COR-L47 (cell line): ENCODE measurements at places on chromosomes 7 and 10.

- no peak for DNase-seq
Observed at GRCh38 chr10:97723001-97723400, 9.5 kb downstream of the MARVELD1 start.

DNA sequence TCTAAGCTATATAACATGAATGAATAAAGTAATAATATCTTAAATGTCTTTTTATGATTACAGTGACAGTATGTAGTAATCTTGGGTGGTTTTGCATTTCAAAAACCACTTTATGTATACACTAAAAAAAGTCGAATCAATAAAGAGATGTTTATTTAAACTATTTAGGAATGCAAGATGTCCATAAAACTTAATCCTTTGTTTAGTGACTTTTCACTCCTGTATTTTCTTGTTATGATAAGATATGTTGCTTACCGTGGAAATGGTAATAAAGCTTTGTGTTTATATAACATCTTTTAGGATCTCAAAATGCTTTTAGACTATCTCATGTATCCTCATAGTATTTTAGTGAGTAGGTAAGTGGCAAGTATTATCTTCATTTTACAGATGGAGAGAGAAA is 48.5 kb downstream of the SP4 start:
- DNase-seq: no peak

- DNase-seq: no peak
Observed at GRCh38 chr10:112880633-112881530, 69.2 kb upstream of the TCF7L2 start.

GRCh38 chr10:89785095-89785494 is 83.7 kb downstream of the KIF20B start:
- DNase-seq: no peak

- DNase-seq: no peak
Observed at GRCh38 chr7:93198472-93198871, 27.8 kb downstream of the HEPACAM2 start.

- peak; percentile 49 for DNase-seq
Observed at GRCh38 chr7:30478349-30479201, at the start of gene NOD1. Gene NOD1 (minus strand): TSS chr7:30478784. CDS start chr7:30456921, 21,863 bp downstream.

DNA sequence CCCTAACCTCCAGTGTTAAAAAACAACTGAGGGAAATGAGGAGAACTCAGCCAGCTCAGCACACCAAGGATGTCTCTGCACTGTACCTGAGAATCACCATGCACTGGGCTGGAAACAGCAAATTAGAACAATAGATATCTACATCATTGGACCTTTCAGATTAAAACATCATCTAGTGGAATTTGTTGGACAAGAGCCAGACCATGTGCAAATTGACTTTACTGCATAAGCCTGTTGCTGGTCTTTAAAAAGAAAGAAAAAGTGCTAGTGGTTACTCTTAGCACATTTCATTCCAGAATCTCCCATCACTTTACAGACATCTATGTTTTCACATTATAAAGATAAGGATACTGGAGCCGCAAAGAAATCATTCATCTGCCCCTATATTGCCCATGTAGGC is 75.4 kb downstream of the FGFR2 start:
- DNase-seq: no peak

DNA sequence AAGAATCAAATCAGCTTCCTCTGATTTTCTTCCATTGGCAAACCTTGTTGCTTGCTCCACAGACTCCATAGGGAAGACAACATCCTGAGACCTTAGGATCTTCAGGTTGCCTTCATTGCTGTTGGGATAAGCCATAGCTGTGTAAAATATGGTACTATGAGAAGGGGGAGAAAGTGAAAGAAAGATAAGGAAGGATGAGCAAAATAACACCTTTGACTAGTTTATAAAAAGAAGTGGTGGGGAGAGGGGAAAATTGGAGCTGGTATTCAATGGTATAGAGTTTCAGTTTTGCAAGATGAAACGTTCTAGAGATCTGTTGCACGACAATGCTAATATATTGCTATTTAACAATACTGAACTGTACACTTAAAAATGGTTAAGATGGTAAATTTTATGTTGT is 180.4 kb upstream of the PHYHIPL start:
- DNase-seq: no peak

- no peak for DNase-seq
Observed at GRCh38 chr7:31123321-31123720, 71.2 kb downstream of the ADCYAP1R1 start.

DNA sequence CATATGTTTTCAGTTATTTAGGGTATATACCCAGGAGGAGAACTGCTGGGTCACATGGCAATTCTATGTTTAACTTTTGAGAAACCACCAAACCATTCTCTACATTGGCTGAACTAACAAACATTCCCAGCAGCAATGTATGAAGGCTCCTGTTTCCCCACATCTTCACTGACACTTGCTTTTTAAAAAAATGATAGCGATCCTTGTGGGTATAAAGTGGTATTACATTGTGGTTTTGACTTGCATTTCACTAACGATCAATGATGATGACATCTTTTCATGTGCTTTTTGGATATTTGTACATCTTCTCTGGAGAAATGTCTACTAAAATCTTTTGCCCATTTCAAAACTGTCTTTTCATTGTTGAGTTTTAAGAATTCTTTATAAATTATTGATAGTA is 51.2 kb upstream of the ANAPC16 start:
- no peak for DNase-seq

DNA sequence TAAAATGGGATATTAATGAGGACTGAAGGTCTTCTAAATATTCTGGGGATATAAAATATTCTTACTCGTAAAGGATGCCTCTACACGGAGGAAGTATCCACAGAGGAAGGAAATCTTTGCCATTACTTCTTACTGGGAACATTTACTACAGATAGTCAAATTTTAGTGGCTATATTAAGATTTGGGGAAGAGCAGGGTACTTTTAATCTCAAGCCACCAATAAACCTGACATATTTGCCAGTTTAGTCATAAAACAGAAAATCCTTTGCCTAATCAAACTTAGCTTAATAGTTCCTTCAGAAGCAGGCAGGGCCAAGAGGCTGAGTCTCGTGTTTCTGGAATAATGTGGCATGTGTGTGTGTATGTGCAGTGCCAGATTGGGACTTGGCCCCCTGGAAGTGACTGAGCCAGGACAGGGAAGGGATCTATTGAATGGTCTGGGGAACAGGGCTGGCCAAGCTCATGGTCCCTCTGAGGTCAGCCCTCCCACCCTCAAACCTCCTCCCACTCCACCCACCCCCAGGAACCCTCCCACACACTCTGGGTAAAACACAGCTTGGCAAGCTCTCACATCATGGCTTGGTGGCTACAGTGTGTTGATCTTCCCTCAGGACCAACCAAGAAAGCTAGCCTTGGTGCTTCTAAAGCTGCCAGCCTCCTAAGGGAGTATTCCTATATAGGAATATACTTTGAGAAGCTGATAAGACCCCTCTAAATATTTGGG is 1.6 kb upstream of the PIK3CG start:
- no peak for DNase-seq

- DNase-seq: no peak
Observed at GRCh38 chr7:149414745-149415390, 46.0 kb downstream of the ZNF777 start.

- DNase-seq: no peak
Observed at GRCh38 chr10:16950656-16951601, 133.7 kb upstream of the RSU1 start.

- no peak for DNase-seq
Observed at GRCh38 chr7:37672926-37673325, 10.6 kb upstream of the GPR141 start.

DNA sequence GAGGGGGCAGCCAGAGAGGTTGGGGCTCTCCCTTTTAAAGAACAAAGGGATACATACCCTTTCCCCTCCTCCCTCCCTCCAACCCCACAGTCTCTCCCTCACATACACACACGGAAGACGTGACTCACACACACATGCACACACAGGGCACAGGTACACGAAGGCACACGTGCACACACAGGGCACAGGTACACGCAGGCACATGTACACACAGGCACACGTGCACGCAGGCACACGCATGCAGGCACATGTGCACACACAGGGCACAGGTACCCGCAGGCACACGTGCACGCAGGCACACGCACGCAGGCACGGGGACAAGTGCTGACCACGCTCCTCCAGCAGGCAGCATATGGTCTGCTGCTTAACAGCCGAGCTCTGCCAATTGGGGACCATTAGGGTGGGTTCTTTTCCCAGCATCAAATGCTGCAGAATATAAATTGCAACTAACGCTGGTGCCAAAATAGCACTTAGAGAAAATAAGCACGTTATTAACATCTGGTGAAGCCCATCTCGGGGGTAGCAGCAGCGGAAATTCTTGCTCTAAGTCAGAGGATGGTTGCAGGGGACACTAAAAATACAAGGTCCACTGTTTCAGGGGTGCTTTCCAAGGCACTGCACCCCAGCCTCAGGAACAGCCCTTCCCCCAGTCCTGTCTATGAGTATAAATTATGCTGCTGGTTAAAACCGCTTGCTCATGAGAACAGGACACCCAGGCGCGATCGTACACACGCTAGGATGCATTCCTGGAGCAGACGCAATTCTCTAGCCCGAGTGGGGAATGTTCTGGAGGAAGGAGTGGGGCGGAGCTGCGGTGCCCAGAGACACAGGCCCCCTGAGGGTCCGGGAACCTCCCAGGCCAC is 55.2 kb upstream of the TNRC18 start:
- no peak for DNase-seq
